ENCODE measurements at places on chromosomes 2 and 18.

DNA sequence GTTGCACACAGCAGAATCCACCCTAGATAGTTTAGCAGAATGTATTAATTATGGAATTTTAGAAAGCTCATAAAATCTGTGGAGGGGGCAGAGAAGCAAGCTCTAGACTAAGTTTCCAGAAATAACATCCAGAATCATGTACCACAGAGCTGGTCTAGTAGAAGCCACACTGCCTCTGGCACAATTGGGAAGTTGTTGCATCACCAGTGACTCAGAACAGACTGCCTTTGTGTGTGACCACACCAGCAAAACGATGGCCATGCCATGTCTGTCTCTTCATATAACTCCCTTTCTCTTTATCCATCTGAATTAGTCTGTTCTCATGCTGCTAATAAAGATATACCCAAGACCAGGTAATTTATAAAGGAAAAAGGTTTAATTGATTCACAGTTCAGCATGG, 158.9 kb downstream of the CCDC148 start:
- peak; percentile 26 for DNase-seq

DNA sequence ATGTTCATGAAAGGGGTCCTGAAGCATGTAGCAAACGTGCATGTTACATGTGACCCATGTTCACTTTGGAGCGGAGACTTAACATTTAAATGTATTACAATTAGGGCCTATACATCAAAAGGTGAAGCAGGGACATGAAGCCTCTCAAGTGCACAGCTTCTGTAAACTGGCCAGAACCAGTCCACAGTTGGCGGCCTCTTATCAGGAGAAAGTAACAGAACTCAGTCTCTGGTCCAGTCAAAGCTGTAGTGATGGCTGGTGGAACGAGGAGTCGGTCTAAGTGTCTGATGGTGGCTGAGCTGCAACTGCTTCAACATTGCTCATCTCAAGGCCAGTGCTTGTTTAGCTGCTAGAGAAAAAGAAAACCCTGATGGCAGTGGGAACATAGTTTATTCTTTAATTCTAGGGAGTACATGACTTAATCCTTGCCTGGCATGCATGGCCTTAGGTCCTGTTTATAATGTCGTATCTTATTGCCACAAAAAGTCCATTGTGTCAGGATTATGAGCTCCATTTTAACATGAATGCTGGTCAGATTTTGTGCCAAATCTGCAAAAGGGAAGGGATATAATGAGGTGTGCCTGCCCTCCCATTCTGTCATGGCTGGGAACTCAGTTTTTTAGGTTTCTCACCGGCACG, 22.2 kb upstream of the YES1 start:
- DNase-seq: no peak

DNA sequence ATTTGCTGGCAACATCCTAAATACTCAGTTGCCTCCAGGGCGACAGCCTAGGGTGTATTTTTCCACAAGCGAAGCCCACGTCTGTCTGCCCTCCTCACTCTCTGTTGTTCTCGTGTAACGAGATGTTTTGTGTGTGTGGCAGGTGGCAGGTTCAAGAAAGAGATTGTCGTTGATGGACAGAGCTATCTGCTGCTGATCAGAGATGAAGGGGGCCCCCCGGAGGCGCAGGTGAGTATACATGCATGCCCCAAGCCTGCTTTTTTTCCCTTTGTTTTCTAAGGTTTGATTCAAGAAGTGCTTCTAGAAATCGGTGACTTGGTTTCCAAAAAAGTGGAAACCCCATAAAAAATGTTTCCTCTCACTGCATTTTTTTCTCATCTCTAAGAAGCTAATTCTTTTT, 247.0 kb downstream of the AGAP1 start:
- DNase-seq: no peak

- no peak for DNase-seq
Measured at GRCh38 chr2:36530178-36530982, 67.6 kb downstream of the FEZ2 start.

DNA sequence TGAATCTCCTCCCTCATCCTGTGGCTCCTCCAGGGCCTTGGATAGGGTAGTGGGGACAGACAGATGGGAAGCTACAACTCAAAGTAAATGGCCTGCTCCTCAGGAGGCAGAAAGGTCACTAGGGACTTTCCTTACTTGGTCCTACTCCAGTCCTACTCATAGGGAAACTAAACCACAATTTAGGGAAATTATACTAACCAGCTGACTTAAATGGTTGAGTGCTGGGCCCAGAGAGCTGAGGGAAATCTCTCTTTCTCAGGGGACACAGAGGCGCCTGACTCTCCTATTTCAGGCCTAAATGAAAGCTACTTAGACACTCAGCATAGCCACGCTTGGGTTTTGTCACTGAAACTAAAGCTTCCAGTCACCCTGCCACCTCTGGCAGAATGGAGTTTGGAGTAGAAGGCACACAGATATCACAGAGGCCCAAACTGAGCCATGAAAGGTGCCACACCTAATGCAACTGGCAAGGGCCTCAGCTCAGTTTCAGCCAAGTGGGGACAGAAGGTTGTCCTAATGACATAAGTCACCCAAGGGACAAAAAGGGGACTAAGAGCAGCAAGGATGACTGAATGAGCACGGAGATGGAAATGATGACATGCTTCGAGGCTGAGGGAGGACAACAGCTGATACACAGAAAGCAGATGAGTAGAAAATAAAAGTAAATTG, 24.0 kb downstream of the CERKL start:
- DNase-seq: no peak

DNA sequence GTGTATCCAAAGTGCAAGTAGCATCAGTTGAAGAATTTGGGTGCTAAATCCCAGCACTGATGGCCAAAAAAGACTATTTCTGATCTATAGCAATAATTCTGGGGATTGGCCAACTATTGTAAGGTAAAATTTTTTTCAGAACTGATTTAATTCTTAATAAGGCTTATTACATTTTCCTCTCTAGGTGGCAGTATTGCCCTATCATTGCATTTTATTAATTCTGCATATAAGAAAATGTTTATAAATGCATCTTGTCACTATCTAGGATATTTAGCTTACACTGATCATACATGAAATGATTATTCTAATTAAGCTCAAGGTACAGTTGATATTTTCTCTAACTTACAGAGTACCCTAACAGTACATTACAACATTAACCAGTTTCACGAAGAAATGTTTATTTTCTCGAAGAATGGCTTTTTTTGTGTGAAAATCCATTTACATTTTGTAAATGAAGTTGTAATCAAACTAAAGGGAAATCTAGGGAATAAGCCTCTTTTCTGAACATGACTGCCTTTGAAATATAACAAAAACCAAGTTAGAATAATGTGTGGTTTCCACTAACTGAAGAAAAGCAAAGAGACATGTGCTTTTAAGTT, 11.0 kb downstream of the TTN start:
- no peak for DNase-seq

DNA sequence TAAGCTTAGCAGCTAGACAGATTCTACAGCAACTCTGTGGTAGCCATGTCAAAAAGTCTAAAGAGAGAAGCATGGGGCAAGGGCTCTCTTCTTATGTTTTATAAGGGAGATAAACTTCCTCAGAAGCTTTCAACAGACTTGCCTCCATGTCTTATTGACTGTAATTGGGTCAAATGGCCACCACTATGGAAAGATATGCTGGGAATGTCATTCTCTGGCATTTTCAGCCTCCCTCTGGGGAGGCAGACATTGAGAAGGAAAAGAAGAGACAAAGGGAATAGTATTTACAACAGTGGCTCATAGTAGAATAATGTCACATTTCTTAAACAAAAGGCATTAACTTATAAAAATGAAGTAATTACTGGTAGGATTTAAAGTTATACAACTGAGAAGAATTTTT, 1964.5 kb upstream of the PIK3C3 start:
- no peak for DNase-seq

DNA sequence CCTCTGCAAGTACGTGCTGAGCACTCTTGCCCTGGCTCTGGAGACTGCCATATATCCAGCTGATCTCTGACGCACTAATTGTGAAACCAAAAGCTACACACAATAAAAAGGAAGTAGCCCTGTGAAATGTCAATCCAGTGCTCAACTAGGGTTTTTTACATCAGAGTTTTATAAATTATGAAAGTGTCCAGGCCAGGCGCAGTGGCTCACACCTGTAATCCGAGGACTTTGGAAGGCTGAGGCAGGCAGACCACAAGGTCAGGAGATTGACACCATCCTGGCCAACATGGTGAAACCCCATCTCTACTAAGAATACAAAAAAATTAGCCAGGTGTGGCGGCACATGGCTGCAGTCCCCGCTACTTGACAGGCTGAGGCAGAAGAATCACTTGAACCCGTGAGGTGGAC, 24.5 kb upstream of the PEX13 start:
- no peak for DNase-seq

- DNase-seq: no peak
Measured at GRCh38 chr2:32792416-32792815, 154.3 kb upstream of the LTBP1 start.

DNA sequence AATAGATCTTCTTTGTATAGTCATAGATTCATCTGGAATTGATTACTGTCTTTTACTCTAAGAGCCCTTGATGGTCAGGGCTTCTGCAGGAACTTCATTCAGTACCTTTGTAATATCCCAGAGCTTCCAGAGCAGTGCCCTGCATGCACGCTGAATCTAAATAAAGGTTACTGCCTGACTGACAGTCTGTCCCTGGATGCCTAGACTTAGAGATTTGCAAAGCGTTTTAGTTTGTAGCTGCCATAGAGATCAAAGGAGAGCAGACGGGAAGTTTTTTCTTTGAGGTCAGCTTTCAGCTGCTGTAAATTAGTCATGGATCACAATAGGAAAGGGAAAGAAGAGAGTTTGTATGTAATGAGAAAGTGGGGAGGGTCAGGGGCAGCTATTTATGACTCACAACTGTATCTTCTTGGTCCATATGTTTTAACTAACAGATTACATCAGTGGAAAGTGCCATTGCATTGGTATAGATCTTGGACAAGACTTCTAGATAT, 45.2 kb upstream of the NYAP2 start:
- peak; percentile 0 for DNase-seq

- DNase-seq: no peak
Measured at GRCh38 chr2:203734276-203734983, 28.0 kb downstream of the CD28 start.

GRCh38 chr2:140353541-140353940, 1573.4 kb upstream of the NXPH2 start:
- DNase-seq: no peak

- DNase-seq: peak; percentile 99
Measured at GRCh38 chr2:69196327-69197117, 183.5 kb downstream of the ANTXR1 start.

DNA sequence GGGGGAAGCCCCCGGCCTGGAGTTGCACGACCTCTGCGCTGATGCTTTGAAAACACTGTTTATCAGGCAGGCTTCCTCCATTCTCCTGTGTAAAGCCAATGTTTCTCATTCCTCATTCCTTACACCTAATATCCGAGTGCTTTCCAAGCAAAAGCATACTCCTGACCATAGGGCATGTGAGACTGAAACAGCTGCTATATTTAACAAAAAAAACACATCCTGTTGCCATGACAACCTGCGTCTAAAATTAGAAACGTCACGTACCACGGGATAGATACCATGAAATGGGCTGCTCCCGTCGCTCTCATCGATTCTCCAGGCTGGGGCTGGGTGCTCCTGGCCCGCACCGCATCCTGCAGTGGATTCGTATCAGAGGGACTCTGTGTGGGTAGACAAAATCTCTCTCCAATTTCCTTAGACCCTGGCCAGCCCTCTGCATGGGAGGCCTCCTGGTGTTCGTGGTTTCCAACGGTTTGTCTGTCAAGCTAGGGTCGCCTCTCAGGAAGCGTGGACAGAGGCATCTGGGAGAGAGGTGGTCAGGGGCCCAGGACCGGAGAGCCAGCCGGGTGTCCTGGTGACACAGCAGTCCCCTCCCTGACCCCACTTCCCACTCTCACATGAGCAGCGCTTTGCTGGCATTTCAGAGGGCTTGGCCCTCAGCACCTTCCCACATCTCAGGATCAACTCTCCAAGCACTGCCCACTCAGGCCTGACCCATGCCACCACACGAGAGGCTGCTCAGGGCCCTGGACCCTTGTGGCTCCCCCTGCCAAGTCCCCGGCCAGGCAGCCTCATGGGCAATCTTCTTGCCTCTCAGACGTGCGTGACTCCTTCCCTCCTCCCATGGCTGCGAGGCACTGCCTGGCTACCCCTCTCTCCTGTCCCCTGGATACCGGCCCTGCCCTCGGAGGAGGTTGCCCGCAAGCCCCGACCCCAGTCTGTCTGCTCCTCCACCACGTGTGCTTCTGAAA, 268.1 kb downstream of the NDUFA10 start:
- DNase-seq: no peak
